Renal cortex interstitium (tissue), 15 donors: ENCODE measurements at places on chromosomes 1 and 21. TPM values are rescaled to one million over a fixed set of nuclear protein-coding genes. Genes with fewer than 3 reads are reported as not detected.

ERMAP gene
- polyA plus RNA-seq, result 22.0 TPM

GRCh38 chr1:212040629-212041412 lies 5.3 kb downstream of the DTL start:
- DNase-seq, result no peak

CD5L gene
- polyA plus RNA-seq, result not detected

GPA33 gene
- polyA plus RNA-seq, result 0.83 TPM

DNA sequence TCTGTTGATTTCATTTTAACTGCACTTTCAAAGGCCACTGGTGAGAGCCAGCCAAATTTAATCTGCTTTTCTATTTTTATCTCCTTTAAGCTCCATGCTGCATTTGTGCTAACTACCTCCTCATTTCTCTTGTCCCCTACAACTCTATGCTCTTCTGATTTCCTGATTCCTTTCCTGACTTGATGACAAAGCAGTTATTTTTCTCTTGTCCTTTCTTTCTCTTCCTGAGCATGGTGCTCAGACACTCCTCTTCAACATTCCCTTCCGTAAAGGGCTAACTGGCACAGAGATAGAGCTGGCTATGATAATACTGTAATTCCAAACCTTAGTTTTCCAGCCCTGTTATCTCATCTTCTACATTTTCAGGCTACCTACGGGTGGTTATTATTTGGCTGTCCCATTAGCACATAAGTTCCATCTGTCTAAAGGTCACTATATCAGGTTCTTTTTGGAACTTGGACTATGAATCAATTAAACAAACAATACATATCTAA lies 6.8 kb upstream of the BCAS2 start:
- DNase-seq, result no peak
